ENCODE measurements at places on chromosomes 5 and 9.

DNA sequence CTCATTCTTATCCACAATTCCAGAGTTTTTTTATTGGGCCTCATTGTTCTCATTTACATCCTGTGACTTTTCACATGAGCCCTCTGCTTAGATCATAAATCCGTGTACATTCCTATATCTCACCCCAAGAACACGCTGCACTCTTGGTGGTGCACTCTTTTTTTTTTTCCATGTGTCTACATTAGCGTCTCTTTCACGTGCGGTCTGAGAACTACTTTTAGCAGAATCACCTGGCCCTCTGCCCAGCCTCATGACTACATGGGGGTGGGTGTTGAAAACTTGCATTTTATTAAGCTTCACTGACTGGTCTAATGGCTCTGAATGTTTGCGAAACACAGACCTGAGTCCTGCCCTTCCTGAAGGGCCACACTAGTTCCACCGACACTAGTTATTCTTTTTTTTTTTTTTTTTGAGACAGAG lies 18.6 kb downstream of the C9orf57 start:
- no peak for DNase-seq

DNA sequence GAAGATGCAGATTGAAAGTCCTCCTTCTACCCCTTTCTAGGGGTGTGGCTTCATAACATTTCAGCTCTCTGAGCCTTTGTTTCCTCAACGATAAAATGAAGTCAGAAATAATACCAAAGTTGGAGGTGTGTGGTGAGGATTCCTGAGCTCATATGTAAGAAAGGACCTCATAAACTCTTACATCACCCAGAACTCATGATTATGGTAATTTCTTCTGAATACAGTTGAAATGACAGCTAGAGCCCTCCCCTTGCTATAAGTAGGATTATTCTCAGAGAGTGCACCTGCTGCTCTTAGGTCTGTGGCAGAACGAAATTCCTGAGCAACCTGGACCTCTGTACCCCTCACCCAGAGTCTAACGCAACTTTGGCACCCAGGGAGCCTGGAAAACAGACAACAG lies 291.4 kb upstream of the KLF4 start:
- no peak for DNase-seq

GRCh38 chr5:100722657-100723056 lies 180.4 kb downstream of the ST8SIA4 start:
- DNase-seq: no peak

- no peak for DNase-seq
These were observed 97.3 kb upstream of the EQTN start for GRCh38 chr9:27394154-27394825.

- DNase-seq: no peak
These were observed 56.8 kb downstream of the GLIS3 start for GRCh38 chr9:4243113-4243512.

- DNase-seq: no peak
These were observed 119.4 kb upstream of the CYLC2 start for GRCh38 chr9:102875687-102876086.

- no peak for DNase-seq
These were observed 126.9 kb upstream of the FSTL4 start for GRCh38 chr5:133739181-133739780.

DNA sequence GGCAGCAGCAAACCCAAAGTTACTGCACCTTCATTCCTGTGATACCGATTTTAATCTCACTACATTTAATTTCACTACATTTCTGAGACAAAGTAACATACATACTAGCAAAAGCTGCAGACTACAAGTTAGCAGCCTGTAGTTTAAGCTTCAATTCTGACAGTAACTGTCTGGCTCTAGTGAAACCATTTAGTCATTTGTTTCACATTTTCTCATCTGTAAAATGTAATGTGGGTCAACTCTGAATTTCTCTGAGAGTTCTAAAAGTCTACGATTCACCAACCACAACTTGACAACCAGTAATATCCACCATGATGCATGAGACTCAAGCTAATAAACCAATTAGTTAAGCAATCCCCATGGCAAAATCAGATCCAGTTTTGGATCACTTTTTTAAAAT lies 408.9 kb downstream of the PDE4D start:
- no peak for DNase-seq

DNA sequence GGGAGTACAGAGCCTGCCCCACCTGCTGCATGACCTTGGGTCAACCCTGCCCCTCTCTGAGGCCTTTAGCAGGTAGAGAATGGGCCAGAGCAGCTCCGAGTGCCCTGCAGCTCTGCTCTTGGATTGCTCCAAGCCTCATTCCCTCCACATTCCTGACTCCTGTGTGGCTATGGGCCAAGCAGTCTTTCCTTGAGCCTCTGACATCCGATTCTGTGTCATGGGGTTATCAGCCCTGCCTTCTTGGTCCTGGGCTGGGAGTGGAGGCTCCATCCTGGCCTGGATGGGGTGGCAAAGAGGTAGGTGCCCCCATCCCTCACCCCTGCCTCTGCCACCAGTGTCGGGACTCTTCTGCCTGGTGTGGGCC lies 13.7 kb downstream of the FPGS start:
- no peak for DNase-seq
